Bone marrow (tissue), 2 donors: ENCODE measurements at places on chromosomes 2 and 18.

DNA sequence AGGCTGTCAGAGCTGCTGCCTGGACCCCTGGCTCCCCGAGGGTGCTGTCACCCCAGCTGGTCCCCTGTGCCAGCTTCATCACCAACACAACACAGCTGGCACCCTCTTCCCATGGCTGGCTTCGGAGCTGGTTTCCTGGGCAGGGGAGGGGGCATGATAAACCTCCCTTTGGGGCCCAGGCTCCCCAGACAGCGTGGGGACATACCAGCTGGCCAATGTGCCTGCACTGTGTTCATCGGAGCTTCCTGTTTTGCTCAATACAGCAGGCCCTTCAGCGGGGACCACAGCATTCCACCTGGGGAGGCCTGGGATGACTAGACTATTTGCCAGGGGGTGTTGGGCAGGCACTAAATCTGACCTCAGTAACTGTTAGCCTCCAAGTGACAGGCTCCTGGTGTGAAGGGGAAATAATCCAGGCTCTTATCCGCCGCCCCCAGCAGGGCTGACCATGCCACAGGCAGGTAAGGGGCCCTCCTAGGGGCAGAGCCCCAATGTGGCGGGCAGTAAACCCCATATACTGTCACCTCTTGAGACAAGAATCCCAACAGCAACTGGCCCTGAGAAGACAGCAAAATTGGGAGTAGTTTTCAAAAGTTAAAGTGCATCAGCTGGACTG lies 44.6 kb downstream of the EMX1 start:
- DNase-seq = no peak

GRCh38 chr2:229419158-229419557 lies 148.1 kb upstream of the PID1 start:
- no peak for DNase-seq

- DNase-seq = no peak
Observed at GRCh38 chr2:219783359-219783975, 156.0 kb downstream of the SLC4A3 start.

- no peak for DNase-seq
Observed at GRCh38 chr18:59877361-59877760, 22.4 kb upstream of the PMAIP1 start.

GRCh38 chr2:182761903-182762302 lies 45.8 kb downstream of the DNAJC10 start:
- no peak for DNase-seq

DNA sequence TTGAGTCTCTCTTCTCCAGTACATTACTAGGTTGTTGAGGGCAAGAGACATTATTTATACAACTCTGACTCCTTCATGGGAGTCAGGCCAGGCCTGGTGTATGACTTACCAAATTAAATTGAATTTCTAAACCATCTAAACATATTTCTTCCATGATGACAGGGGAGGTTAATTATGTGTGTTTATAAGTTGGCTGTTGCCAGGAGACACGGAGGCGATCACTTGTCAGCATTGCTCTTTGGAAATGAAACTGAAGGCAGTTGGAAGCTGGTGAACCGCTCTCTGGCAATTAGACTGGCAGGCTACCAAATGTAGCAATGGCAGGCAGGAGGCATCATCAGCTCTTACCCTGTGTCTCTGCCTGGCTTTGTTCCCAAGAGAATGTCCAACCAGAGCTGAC lies 241.4 kb downstream of the KCNS3 start:
- DNase-seq = no peak

DNA sequence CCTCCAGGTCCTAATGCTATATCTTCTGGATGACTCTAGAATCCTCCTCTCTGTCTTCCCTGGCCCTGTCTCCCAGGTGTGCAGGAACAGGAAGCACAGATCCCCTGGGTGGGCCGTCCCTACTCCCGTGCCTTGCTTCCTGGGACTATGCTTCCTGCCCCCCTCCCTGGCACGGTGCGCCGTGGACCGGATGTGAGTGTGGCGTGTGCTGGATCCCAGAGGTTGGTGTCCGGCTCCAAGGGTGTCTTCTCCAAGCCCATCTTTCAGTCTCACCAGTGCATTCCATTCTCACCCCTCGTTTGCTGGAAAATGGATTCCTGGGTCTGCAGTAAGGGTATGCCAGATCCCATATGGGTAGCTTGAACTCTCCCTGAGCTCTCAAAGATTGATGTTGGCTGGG lies 144.4 kb upstream of the TWIST2 start:
- DNase-seq = no peak

DNA sequence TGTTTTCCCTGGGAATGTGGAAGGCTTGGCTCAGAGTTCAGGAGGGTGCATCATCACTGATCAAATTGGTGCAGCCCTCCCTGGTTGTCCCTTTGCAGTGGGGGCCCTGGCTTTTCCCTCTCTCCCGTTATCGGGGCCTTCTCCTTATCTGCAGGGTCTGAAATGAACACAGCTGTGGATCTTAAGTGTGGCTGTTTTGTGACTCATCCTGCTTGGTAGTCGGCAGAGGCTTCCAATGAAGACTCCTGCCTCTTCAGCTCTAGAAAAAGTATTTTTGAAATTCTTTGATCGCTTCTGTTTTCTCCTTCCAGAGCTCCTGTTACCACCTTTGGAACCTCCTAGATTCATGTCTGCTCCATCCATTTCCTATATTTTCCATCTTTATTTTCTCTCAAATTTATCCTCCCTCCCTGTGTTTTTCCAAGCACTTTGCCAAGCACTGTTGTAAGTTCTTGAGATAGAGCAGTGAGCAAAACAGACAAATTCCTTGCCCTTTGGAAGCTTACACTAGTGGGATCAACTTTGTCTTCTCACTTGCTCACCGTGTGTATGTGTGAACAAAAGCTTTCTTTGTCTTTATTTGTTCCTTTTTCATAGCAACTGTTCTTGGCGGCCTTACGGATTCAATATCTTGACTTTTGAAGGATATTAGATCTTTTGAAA lies 45.7 kb downstream of the RALB start:
- DNase-seq = no peak

DNA sequence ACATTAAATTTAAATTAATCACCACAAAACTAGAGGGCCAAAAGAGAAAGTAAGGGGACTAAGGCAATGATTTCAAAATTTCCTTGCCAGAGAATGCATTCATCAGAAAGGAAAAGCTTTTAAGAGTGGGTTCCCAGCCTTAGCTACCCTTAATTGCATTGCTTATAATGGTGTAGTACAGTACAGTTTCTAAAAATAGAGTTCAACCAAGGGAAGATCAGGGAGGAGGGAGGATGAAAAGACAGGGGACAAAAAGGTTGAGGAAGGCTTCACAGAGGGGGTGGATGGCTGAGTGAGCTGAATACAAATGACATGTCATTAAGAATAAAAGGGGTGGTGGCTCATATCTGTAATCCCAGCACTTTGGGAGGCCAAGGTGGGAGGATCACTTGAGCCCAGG lies 119.9 kb downstream of the RBMS1 start:
- DNase-seq = no peak

DNA sequence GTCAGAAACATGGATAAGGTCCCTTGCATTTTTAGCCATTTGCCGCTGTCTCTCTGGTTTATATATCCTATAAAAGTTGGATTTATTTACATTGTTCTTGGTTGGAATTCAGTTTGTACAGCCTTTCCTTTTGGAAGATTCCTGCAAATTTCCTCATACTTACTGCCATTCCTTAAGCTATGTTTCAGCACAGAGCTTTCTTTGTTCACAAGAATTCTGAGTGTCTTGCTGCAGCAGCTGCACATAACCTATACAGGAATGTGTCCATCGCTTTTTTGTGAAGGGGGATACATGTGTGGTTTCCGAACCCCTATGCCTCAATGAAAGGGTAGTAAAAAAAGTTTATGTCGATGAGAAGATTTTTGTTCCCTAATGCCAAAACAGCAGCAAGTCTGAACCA lies 48.3 kb upstream of the CCDC68 start:
- DNase-seq = no peak

DNA sequence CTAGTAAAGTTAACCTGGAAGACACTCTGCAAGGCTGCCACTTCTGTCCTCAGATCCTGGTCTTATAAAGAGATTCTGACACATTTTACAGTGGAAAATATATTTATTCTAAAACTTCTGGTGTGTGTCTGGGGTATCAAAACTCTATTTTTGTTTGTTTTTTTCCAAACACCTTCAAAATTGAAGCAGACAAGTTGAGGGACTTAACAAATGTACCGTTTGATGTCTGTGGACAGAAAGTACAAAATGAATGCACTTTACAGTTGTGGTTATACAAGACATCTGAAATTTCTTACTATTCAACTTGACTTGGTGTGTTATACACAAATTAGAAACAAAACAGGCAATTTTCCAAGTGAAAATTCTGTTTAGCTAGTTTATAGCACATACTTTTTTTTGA lies 823.2 kb upstream of the SALL3 start:
- no peak for DNase-seq

GRCh38 chr2:232085164-232085563 lies 123.7 kb downstream of the DIS3L2 start:
- no peak for DNase-seq

GRCh38 chr2:241224851-241225438 lies 36.5 kb downstream of the ANO7 start:
- DNase-seq = no peak

- no peak for DNase-seq
Observed at GRCh38 chr2:231383416-231384108, 11.9 kb upstream of the B3GNT7 start.

- no peak for DNase-seq
Observed at GRCh38 chr2:53989210-53989862, 18.5 kb upstream of the PSME4 start.

DNA sequence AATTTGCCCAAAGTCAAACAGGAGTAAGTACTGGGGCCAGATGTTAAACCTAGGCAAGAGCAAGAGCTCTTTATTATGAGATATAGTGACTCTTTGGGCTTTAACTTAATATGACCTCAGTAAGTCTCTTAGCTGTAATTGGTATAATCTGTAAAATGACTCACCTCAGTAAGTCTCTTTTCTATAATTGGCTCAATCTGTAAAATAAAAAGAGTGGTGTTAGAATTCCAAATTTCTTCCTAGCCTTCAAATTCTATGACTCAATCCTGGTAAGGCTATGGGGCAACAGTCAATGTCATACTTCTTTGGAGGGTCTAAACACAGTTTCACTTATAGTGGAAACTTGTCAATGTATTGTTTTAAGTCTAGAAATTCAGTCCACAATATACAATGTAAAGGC lies 1608.9 kb upstream of the PIK3C3 start:
- no peak for DNase-seq

GRCh38 chr2:153106802-153107477 lies 371.6 kb downstream of the RPRM start:
- no peak for DNase-seq

DNA sequence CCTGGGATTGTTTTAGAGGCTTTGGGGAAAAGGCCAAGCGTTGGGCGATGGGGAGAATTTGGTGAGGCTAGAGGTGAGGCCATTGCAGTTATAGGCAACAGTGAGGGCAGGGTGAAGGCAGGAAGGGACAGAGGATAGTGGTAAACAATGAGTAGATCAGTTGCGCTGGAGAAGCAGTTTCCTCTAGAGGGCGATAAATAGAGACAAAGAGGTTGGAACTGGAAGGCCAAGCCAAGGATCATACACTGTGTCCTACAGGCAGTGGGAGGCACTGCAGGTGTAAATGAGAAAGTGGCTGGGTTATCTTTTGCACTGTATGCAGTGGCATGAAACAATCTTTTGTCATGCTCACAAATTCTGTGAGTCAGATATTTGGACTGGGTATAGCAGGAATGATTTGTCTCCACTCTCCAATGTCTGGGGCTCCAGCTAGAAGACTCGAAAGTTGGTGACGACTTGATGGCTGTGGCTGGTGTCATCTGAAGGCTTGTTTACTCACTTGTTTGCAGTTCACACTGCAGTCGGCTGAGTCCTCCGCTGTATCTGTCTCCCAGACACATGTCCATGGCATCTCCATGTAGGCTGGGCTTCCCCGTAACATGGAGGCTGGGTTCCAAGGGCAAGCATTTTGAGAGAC lies 82.1 kb downstream of the TNP1 start:
- no peak for DNase-seq

- no peak for DNase-seq
Observed at GRCh38 chr2:145677371-145677770, 1157.5 kb upstream of the ZEB2 start.

- no peak for DNase-seq
Observed at GRCh38 chr18:77911971-77912605, 662.4 kb downstream of the GALR1 start.

GRCh38 chr2:21268878-21269224 lies 145.1 kb downstream of the TDRD15 start:
- no peak for DNase-seq

- no peak for DNase-seq
Observed at GRCh38 chr2:120691410-120691809, 44.3 kb upstream of the GLI2 start.

DNA sequence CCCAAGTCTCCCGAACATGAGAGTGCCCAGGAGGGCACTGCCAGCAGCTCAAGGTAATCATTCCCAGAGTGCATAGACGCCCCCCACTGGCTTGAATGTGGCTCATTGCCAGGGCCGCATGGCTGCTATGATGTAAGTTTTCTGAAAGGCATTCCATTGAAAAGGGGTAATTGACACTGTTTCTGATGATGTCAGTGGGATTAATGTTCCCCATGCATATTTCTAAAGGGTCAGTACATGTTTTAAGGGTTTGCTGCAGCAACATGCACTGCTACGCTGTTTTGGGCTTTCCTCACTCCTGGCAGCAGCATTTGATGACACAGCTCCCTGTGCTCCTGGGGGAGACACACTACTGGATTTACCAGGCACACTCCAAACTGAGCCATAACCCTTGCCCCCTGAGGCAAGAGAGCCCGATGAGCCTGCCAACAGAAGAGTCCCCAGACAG lies 36.7 kb downstream of the KIAA2012 start:
- no peak for DNase-seq

GRCh38 chr2:239684996-239685395 lies 284.2 kb upstream of the HDAC4 start:
- DNase-seq = no peak

- DNase-seq = no peak
Observed at GRCh38 chr18:57803103-57803969, at the start of gene ATP8B1. ATP8B1 (minus strand) TSS chr18:57803315; CDS start chr18:57731807, 71,508 bp downstream.

- DNase-seq = no peak
Observed at GRCh38 chr2:107218208-107218607, 332.2 kb upstream of the ST6GAL2 start.

DNA sequence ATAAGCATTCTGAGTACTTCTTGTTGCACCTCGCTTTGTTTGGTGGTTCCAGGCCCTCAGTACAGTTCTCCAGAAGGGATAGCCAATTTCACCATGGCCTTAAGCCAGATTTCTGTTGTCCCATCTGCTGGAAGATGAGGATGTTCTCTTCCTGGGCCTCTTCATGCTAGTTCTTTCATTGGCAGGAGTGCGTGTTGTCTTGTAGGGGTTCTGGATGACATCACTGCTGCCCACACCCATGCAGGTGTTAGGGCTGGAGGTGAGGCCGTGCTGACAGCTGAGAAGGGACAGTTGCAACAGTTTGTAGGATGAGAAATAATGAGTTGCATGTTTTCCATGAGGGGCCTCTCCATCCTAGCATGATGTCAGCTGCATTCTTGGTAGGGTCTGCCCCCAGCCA lies 142.9 kb downstream of the LDLRAD4 start:
- DNase-seq = no peak

DNA sequence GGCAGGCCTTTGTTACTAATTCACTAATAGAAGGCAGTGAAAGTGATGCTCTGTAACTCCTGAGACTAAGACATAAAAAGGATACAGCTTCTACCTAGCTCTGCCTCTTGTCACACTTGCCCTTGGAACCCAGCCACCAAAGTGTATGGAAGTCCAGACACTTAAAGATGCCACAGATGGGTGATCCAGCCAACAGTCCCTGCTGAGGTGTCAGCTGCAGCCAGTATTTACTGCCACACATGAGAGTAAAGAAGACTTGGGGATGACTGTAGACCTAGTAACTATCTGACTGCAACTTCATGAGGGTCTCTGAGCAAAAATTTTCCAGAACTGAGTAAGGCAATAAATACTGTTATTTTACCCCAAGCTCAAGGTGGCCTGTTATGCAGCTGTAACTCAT lies 8.8 kb downstream of the IMMT start:
- DNase-seq = no peak
